Fibroblast of villous mesenchyme (primary cell): ENCODE measurements at places on chromosomes 12 and 14. TPM values are rescaled to one million over a fixed set of nuclear protein-coding genes. Genes with fewer than 3 reads are reported as not detected.

DNA sequence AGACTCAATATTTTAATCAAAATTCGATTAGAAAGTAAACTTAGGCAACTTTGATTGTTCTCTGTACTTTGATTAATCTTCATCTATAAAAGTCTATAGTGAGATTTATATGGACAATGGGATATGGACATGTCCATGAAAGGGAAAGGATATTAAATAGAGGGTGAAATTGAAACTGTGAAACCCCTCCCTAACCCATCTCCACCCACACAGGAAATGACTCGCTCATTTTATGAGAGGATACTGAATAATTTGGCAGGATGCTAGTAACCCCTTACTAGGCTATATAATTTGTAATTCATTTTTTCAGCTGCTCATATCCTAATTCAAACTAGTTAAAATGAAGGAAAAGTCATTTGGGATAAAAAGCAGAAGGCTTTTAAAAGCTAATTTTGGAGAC, 328.0 kb upstream of the ATP2B1 start:
- DNase-seq = peak; percentile 28

TMEM30B gene
- 0.32 TPM in 1 of 2 replicates, not detected in the other for total RNA-seq

GRCh38 chr14:75497191-75497590, 25.1 kb upstream of the BATF start:
- DNase-seq = no peak

- DNase-seq = no peak
Observed at GRCh38 chr14:71169861-71170260, 262.6 kb downstream of the PCNX1 start.

GRCh38 chr12:124764451-124764850, 99.2 kb downstream of the SCARB1 start:
- DNase-seq = peak; percentile 84

GRCh38 chr14:104195878-104196277, 57.5 kb downstream of the KIF26A start:
- no peak for DNase-seq
